ENCODE measurements at places on chromosomes 2 and 18.

DNA sequence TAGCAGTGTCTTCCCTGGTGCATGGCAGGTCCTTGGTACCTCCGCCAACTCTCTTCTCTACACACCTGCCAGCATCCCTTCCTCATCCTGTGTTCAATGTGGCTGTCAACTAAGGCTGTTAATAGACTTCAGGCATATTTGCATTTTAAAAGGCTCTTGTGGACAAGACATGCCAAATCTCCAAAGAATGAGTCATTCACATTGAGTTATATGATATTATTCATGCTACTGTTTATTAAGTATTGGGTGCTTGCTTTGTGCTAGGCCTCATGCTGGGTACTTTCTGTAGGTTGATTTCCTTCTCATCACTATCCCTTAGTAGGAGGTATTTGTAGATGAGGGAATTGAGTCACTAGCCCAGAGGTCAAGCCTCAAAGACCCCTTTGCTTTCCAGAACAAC lies 5.2 kb downstream of the MYO1B start:
- DNase-seq, result no peak

- DNase-seq, result no peak
Observed at GRCh38 chr2:218870984-218871344, 9.7 kb upstream of the WNT10A start.

DNA sequence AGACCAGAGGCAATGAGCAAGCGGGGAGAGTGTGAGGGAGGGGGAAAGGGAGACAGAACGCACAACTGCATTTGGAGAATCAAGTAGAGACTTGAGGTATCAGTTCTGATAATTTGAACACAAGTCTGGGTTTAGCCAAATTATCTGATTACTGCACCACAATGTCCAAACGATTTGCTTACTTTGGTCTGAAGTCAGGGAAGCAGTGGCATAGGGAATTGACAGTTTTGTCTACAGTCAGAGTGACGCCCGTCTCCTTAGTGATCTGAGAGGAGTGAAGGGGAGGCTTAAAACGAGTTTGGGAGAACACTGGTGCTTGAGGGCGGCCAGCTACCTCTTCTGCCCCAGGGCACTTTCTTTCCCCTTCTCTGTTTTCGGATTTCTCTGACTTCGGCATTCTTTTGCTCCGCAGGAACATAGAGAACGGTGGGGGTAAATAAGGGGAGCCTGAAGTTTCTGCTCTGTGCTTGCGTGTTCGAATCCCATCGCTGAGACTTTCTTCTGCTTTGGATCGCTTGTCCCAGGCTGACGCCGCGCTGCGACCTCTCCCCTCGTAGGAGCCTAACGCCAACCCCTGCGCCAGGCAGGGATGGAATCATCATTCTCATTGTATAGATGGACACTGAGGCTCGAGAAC lies 2.9 kb upstream of the DLX2 start:
- no peak for DNase-seq

DNA sequence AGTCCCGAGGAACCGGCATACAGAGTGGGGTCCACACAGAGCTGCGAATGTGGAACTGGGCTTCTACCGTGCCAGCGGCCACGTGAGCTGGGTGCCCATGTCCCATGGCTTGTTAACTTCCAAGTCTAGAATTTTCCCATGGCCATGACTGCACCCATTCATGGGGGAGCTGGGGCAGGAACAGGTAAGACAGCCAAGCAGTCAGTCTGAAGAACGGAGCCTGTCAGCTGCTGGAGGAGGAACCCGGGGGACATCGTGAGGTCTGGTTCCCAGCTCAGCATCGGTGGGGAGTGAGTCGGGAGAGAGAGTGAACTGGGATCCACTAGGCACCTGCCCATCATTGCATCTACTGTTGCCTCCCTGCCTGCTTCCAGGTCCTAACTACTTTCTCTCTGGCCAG lies 86.9 kb downstream of the SH3RF3 start:
- DNase-seq, result no peak

Data from sigmoid colon (tissue), 7 donors.